ENCODE measurements at places on chromosomes 12 and 14. TPM values are rescaled to one million over a fixed set of nuclear protein-coding genes. Genes with fewer than 3 reads are reported as not detected.

Gene RFLNA
- 0.24 TPM for total RNA-seq

Gene TEX52
- not detected for total RNA-seq

Gene RHEBL1
- 3.4 TPM for total RNA-seq

Gene KRT2
- not detected for total RNA-seq

Gene PRKD1
- 3.0 TPM for total RNA-seq
